ENCODE measurements at places on chromosomes 5 and 9.

DNA sequence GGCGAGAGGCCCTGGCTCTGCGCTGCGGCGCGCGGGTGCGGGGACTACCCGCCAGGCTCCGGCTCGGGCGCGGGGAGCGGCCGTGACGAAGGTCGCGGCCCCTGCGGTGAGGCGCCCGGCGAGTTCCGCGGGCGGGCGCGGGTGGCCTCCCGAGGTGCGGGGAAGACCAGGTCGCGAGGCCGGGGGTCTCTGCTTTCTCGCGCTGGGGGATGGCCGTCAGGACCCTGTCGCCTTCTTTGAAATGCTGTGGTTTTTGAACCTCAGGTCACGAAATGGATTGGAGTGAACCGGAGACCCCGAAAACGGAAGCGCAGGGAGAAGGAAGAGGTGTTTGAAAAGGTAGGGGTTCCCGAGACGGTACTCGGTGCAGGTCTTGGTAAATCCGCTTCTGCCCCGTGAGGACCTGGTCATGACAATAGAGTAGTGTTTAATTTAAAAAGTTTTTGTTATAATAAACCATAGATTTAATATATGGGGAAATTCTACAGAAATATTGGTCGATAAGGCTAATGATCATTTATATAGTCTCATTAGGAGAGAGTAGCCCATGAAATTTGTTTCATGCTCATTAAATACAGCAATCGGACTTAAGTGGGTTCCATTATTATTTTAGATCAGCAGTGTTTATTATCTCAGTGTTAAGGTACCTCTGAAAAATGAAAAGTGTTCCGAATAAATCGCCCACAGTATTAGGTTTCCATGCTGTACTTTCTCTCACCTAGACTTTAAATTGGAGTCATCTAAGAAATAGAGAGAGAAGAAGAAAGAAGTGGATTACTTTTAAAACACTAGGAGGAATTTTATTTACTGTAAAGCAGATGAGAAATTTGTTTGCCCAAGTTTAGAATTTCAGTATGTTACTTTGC lies 279.0 kb downstream of the AOPEP start:
- no peak for DNase-seq

GRCh38 chr5:178688551-178688950 lies 41.9 kb downstream of the ZNF354A start:
- peak; percentile 15 for DNase-seq

DNA sequence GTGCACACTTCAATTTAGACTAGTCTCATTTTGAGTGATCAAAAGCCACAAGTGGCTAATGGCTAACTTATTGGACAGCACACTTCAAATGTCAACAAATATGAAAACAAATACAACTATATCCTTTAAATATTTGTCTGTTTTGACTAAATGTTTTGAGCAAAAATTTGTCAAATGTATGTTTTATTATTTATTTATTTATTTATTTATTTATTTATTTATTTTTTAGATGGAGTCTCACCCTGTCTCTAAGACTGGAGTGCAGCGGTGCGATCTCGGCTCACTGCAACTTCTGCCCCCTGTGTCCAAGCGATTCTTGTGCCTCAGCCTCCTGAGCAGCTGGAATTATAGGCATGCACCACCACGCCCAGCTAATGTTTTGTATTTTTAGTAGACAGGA lies 1392.1 kb upstream of the WWC1 start:
- DNase-seq = no peak

- no peak for DNase-seq
These were observed 11.9 kb downstream of the ERBIN start for GRCh38 chr5:65938256-65938655.

DNA sequence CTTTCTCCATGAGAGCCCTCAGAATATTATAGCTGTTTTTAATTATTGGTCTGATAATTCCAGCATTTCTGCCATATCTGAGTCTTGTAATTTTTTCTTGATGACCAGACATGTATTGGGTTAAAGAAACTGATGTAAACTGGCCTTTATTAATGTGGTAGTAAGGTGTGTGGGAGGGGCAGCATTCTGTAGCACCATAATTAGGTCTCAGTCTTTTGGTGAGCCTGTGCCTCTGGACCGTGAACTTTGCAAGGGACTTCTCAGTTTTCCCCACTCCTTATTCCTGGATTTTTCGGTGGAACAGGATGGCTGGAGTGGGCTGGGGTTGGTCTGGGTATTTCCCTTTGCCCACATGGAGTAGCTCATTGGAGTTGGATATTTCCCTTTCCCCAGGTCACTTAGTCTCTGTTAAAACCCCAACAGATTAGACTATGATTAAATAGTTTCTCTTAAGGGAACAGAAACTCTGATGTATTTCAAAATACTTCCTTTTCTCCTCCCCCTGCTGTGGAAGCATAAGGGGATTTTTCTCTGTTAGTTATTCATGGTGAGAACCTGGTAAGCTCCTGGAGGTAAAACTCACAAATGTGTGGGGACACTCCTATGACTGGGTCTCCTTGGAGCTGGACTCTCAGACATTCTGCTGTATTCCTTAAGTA lies 52.4 kb downstream of the FSD1L start:
- DNase-seq = peak; percentile 64

DNA sequence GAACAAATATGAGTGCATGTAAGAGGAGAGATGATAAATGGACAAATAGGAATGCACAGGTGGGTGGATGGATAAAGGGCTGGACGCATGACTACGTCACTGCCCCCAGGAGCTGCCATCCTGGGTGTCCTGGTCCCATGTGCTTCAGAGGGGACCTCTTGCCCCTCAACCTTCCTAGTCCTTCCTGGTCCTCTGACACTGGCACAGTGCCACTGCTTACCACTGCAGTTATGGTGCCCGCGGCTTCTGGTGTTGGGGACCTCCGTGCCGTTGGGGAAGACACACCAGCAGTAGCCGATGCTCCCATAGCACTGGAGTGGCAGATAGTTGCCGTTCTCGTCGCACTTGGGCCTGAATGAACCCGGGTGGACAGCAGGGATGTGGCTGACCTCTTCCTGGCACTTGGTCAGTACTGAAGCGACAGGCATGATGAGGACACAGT lies 9.8 kb downstream of the CD74 start:
- DNase-seq = no peak

DNA sequence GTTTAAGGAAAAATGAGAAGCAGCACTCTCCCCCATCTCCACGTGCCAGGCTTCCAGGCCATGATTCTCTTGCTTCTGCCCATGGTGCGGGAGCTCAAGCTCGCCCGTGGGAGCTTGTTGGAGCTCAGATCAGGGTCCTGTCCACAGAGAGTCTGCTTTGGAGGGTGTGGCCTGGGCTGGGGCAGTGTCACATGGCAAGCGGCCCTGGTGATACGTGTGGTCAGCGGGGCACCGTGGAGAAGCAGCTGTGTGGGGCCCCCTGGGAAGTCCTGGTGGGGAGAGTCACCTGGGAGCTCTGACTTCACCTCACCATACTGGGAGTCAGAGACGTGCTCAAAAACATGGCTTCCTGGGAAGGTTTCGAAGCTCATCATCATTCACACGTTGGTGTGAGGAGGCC lies 275.3 kb downstream of the GADD45G start:
- no peak for DNase-seq

GRCh38 chr5:166045961-166046360 lies 2245.5 kb upstream of the WWC1 start:
- DNase-seq = no peak

DNA sequence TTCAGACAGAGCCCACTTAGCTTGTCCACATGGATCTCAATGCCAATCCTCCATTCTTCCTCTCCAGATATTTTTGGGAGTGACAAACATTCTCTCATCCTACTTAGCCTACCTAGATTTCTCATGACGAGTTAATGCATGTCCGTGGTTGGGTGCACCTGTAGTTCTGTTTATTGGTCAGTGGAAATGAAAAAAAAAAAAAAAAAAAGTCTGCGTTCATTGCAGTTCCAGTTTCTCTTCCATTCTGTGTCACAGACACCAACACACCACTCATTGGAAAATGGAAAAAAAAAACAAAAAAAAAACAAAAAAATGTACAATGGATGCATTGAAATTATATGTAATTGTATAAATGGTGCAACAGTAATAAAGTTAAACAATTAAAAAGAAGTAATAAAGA lies 59.0 kb downstream of the BASP1 start:
- no peak for DNase-seq

GRCh38 chr5:151696470-151697061 lies 9.9 kb upstream of the SPARC start:
- no peak for DNase-seq

DNA sequence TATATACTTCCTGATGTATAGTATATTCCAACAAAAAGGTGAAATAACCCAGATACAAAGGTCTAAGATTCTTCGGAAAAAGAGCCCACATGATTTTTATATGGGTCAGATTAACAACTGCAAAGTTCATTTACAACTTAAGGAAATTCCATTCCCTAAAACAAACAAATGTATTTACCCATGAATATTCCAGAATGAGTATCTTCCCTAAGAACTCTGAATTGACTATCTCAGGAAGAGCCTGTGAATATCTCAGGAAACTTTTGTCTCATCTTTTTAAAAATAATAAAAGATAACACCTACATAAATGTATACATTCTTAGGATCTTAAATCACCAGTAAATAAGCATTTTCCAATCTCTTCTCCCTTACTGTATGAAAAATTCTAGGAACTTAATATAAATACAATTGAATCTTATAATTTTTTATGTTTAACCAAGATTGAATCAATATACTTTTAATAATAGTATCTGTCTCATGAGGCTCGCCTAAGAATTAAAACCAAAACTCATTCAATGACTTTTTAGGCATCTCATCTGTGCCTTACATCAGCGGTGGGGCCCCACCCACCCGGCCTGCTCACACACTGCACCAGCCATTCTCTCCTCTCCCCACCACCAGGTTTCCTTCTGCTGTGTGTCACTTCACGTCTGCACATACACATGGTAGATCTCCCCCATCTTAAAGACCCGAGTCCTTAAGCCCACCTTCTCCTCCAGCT lies 78.1 kb downstream of the RAPGEF1 start:
- DNase-seq = no peak

DNA sequence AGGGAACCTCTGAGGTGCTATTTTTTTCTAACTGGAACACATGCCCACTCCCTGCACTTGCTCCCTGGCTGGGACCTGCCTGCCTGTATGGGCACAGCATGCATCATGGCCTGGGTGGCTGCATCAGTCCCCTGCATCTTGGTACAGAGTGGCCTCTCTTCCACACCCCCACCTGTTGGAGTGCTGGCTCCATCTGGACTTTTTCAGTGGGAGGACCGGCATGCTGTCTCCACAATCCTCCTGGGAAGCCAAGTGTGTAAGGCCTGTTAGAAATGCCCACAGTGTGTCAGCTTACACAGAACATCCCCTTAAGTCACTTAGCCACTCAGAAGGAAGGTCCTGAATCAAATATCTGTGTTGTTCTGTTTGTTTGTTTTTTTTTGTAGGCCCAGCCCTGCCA lies 102.9 kb downstream of the MARCHF3 start:
- DNase-seq = no peak

- DNase-seq = no peak
These were observed 148.5 kb upstream of the RPS23 start for GRCh38 chr5:82426464-82427154.
